ENCODE measurements at places on chromosomes 16 and 17.
A peak's percentile ranks its signal among the peaks of the same experiment; 100 is the strongest.

- DNase-seq: peak; percentile 80
These were observed 4.4 kb downstream of the FMNL1 start for GRCh38 chr17:45225964-45226530.

DNA sequence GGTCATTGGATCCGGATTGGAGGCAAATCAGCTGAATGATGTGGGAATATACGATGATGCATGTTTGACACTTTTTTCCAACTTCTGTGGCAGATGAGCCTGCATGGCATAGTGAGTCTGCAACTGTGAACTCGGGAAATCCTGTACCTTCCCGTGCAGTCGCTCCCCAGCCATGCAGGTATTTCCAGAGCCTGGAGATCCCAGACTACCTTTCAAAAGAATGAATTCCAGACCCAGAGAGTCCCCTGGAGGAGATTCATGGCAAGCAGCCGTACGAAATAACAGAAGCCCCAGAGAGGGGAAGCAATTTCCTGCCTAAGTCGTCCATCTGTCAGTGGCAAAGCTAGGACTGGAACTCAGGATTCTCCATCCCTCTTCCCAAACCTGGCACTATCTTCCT, 75.7 kb upstream of the FAM20A start:
- DNase-seq: no peak

- no peak for DNase-seq
These were observed 20.6 kb downstream of the CSNK2A2 start for GRCh38 chr16:58177353-58177710.

DNA sequence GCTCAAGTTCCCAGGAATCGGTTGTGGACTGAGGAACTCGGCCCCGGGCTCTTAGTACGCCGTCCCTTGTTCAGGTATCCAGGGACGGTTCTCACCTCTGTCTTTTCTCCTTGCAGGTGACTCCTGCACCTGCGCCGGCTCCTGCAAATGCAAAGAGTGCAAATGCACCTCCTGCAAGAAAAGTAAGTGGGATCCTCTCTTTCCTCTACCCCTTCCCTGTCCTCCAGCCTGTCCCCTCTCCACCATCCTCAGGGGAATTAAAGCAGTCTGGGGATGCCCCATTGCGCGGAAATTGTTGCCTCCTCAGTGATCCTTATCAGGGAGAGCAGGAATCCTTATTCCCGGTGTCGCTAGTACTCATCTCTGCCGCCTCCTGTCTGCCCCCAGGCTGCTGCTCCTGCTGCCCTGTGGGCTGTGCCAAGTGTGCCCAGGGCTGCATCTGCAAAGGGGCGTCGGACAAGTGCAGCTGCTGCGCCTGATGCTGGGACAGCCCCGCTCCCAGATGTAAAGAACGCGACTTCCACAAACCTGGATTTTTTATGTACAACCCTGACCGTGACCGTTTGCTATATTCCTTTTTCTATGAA, 585 bp downstream of the MT2A start:
- DNase-seq: no peak

DNA sequence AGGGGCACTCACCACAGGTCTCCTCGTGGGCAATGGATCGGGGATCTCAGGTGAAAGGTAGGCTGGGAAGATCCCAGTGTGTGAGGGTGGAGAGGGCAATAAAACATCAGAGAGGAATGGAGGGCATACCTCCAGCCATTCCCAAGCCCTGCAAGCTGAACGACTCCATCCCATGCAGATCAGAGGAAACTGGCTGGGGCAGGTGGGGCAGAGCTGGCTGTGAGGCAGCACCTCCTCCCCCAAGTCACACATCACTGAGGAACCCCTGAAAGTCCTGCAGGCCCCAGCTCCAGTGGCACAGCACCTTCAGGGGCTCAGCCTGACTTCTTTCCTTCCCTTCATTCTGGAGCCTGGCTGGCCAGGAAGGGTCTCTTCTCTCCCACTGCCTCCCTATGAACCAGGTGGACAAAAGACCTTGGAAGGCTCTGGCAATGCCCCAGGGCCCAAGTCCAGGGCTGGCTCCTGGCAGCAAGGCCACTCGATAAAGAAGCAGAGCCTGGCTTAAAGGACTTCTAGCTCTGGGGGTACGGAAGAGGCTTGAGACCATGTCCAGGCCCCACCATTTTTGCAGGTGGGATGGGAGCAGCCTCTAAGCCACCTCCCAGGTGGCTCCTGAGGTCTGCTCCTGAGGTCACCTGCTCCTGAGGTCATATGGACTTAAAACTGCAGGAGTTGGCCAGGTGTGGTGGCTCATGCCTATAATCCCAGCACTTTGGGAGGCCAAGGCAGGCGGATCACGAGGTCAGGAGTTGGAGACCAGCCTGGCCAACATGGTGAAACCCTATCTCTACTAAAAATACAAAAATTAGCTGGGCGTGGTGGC, 13.5 kb upstream of the TMEM208 start:
- no peak for DNase-seq

GRCh38 chr17:47789611-47790561, 31.7 kb downstream of the OSBPL7 start:
- DNase-seq: no peak

DNA sequence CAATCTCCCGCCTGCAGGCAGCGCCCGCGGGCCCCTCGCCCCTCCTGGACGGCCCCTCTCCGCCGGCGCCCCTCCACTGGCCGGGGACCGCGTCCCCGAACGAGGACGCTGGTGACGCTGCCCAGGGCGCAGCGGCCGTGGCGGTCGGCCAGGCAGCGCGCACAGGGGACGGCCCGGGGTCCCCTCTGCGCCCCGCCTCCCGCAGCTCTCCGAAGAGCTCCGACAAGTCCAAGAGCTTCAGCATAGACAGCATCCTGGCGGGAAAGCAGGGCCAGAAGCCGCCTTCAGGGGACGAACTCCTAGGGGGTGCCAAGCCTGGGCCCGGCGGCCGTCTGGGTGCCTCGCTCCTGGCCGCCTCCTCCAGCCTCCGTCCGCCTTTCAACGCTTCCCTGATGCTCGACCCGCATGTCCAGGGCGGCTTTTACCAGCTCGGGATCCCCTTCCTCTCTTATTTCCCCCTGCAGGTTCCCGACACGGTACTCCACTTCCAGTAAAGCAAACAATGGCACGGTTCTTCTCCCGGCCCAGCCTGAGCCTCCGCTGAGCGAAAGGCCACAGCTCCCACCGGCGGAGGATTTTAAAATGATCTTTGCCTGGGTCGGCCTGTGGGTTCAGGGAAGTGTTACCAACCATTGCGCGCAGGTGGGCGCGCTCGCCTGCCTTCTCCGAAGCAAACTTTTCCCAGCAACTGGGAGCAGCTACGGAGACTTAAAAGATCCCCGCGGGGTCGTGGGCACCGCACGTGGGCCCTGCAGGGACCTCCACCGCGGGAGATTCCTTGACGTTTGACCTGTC, 1.1 kb downstream of the FOXL1 start:
- no peak for DNase-seq

GRCh38 chr17:62749926-62750325, 58.2 kb downstream of the MARCHF10 start:
- DNase-seq: no peak

DNA sequence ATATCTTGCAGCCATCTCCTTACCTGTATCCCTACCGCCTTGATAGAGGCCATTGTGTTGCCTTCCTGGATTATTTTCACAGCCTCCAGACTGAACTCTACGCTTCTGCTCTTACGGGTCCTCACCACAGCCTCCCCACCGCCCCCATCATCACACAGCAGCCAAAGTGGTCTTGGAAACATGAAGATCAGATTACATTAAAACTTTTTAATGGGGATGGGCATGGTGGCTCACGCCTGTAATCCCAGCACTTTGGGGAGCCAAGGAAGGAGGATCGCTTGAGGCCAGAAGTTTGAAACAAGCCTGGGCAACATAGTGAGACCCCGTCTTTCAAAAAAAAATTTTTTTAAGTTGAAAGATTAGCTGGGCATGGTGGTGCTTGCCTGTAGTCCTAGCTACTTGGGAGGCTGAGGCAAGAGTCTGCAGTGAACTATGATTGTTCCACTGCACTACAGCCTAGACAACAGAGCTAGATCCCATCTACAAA, 150.5 kb downstream of the NPIPB5 start:
- no peak for DNase-seq

GRCh38 chr16:86732621-86733295, 154.4 kb downstream of the FOXL1 start:
- no peak for DNase-seq

DNA sequence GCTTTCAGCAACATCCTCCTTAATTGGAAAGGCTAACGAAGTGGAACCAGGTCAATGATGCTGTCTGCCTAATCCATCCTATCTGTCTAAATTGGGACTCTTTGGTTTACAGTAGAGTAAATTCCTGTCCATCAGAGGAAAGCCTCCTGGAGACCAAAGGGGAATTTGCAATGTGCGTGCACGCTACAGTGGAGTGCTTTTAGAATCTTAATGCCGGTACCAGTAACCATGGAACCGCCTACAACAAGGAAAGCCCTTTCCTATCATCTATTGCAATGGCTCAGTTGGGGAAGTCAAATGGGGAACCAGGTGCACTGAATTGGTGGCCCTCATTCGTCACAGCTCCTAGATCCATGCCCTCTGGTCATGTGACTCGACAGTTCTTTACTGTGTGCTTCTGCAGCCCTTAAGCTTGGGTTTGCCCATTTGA, 110.1 kb downstream of the XYLT1 start:
- no peak for DNase-seq

- DNase-seq: no peak
These were observed 17.6 kb downstream of the GTF3C1 start for GRCh38 chr16:27531826-27532800.

DNA sequence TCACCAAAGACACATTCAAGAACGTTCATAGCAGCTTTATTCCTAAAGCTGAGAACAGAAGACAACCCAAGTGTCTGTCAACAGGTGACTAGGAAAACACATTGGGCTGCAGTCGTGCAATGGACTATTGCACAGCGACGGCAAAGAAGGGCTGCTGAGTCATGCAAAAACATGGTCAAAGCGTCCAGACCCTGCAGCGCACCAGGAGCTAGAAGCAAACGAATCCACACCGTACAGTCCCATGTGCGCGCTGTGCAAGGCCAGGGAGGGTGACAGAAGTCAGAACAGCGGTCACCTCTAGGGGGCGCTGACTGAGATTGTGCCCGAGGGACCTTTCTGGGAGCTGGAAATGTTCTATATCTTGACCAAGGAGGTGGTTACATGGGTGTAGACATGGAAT, 266.4 kb downstream of the MAF start:
- DNase-seq: peak; percentile 5

DNA sequence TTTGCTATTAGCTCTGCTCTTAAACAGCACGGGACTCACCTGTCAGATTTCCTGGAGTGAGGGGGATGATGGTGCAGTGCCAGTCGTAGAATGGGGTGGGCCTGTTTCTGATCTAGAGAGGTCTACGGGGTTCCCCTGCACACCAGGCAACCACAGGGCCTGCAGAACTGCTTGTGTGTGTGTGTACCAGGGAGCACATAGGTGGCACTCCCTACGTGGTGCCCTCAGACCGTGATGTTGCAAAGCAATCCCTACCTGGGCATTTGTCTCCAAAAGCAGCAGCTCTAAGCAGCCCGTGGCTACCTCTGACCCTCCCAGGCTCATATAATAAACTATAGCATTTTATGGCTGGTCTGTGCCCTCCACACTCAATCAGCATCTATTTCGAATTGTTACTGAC, 38.5 kb downstream of the MPRIP start:
- DNase-seq: no peak

DNA sequence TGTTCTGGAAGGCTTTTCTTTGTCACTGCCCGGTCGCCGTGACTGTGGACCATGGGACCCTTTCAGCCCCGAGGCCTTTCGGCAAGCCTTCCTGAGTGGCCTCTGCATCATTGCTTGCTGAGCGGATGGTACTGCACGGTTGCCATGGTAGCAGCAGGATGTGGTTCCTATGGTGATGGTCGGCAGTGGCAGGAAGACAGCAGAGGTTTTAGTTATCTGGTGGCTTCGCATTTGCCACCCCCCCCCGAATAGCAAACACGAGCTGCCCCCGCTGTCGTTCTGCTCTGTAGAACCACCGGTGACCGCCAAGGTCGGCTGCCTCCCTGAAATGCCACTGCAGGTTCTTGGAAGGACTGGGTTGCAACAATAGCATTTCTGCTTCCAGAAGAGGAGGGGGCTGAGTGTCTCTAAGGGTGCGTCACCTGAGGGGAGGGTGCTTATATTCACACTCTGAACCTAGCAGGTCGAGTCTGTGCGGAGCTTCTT, 76.6 kb downstream of the CMIP start:
- DNase-seq: peak; percentile 54

DNA sequence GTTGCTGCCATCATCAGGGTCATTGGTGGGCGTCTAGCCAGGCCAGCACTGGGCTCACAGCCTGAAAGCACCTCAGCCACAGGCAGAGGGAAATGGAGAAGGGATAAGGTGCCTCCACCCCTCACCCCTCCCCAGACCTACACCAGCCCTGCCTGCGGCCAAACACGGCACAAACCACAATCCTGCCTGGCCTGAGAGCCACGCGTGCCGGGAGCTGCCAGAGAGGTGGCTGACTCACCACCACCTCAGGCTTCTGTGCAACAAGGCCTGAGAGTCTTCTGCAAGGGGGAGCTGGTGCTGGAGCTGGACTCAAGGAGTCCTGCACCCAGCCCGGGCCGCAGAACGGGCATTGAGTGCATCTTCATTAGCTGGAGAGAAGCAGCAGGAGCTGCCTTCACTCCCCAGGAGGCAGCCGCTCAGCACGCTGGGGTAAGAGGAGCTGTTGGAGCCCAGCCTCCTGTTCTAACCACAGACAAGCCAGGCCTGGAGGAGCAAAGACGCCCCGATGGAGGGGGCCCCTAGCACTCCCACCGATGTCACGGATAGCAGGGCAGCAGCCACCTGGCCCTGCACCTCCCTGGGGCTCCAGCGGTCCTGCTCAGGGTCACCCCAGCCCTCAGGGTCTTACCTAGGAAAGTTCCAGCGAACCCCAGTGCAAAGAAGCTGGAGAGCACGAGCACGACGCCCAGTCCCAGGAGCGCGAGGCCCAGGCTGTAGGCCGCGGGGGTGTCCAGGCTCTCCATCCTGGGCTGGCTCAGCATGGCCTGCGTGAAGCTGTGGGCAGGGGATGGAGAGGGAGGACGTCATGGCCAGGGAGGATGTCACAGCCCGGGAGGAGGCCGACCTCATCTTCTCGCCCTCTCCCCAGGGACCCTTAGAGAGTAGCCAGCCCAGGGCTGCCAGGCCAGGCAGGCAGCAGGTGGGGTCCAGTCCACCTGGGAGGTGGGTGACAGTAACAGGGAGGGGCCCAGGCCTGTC, 16.0 kb upstream of the RASD1 start:
- no peak for DNase-seq

DNA sequence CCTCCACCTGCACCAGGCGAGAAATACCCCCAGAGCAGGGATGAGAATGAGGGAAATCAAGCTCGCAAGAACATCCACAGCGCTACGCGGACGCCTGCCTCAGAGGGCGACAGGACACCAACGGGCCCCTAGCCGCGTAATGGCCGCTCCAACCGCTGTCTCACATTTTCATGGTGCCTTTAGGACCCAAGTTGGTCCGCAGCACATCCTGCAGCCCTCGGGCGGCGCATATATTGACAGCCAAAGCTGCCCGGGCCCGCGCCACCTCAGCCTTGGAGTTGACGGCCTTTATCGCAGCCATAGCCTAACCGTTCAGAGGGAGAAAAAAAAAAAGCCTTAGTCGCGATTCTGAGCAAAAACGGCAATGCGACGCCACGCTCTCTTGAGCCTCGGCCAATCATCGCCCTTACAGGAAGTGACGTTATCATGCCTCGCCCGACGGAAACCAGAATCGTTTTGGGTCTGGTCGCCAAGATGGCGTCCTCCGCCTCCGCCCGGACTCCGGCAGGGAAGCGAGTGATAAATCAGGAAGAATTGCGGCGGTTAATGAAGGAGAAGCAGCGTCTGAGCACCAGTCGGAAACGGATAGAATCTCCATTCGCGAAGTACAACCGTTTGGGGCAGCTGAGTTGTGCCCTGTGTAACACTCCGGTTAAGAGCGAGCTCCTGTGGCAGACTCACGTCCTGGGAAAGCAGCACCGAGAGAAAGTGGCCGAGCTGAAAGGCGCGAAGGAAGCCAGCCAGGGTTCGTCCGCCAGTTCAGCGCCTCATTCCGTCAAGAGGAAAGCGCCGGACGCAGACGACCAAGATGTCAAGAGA, at the start of the genes CCT6B and ZNF830:
Gene CCT6B (minus strand): TSS at position 368 of the 819 bp plus-strand sequence. CDS start 67 bp downstream, at position 301.
Gene ZNF830 (plus strand): TSS at position 448 of the 819 bp plus-strand sequence. CDS start 27 bp downstream, at position 475.
- peak; percentile 80 for DNase-seq

Measured in activated CD4-positive, CD25-positive, alpha-beta regulatory T cell (primary cell).